Stimulated activated CD8-positive, alpha-beta memory T cell treated with anti-CD3 and anti-CD28 coated beads, Interleukin-7, amount 100 ng/mL, for 48 hours (primary cell): ENCODE measurements at places on chromosomes 7 and 10.

DNA sequence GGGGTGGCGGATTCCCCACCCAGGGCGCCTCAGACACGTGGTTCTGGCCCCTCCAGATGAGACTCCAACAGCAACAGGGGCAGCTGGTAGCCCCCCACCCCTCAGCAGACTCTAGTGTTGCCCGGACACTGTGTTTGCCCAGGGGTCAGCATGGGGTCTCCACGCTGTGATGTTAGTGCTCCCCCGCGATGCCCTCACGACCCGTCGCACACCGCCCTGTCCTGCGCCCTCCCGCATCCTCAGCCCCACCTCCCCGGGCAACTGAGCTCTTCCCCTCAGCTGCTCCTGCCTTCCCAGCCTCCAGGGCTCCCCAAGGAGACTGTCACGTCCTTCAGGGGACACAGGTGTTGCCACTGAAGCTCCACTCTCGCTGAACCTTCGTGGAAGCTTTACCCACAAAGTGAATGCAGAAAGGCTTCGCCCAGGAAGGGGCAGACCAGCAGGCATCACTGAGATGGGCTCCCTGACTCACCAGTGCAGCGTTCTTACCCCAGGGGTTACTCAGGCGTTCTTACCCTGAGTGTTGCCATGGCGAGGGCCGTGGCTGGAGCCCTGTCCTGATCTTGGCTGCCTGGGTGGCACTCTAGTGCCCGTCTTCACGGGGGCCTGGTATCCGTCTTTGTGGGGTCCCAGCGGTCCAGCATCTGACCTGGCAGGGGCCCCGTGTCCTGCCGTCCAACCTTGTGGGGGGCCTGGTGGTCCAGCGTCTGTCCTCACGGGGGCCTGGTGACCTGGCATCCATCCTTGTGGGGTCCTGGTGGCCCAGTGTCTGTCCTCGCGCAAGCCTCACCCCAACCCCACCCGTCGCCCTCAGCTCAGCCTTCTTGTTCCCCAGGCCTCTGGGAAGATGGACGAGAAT, 14.6 kb downstream of the DPYSL4 start:
- no peak for DNase-seq

- no peak for DNase-seq
Observed at GRCh38 chr10:107859065-107859464, 694.6 kb upstream of the SORCS1 start.

DNA sequence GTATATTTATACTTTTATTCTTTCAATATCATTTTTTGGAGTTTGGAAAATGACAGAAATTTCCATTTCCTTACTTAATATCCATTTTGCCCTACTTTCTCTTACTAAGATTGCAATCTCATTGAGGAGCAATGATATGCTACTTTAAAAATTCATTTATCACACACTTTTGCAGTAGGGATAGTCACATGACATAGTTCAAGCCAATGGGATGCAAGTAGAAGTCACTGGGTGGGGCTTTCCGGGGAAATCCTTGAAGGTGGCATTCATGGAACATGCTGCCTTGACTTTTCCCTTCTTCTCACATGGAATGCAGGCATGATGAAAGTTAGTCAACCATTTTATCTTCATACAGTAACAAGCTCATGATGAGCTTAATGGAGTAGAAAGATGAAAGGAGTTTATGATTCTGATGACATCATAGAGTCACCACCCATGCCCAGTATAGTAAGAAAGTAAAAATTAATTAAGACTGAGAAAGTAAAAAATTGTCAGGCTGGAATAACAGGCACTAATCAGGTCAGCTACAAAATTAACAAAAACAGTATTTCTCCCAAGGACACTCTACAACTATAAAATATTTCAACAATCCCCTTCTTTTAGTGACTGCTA, 33.4 kb downstream of the IQUB start:
- no peak for DNase-seq

DNA sequence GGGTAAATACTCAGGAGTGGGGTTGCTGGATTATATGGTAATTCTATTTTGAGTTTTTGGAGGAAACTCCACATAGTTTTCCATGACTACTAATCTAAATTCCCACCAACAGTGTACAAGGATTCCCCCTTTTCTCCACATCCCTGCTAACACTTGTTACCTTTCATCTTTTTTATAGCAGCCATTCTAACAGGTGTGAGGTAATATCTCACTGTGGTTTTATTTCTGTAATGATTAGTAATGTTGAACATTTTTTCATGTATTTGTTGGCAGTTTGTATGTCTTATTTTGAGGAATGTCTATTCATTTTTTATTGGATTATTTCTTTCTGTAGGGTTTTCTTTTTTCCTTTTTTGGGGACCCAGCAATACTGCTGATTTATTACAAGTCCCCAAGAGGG, 14.9 kb downstream of the TAF3 start:
- no peak for DNase-seq

GRCh38 chr7:36202398-36202797, 49.3 kb downstream of the EEPD1 start:
- no peak for DNase-seq

- peak; percentile 31 for DNase-seq
Observed at GRCh38 chr10:103800789-103801540, 54.4 kb downstream of the SH3PXD2A start.

- no peak for DNase-seq
Observed at GRCh38 chr10:126701526-126701925, 31.0 kb upstream of the C10orf90 start.
